Right renal cortex interstitium (tissue), 3 donors: ENCODE measurements at places on chromosomes 13 and 19. TPM values are rescaled to one million over a fixed set of nuclear protein-coding genes. Genes with fewer than 3 reads are reported as not detected.

GRCh38 chr19:32165141-32165540 is 180.3 kb upstream of the ZNF507 start:
- no peak for DNase-seq

- DNase-seq, result no peak
Measured at GRCh38 chr13:49311816-49312215, 64.1 kb downstream of the CDADC1 start.

- DNase-seq, result no peak
Measured at GRCh38 chr13:38210928-38211596, 138.6 kb upstream of the UFM1 start.

GRCh38 chr19:46180701-46181387 is 32.8 kb downstream of the IGFL2 start:
- no peak for DNase-seq

DNA sequence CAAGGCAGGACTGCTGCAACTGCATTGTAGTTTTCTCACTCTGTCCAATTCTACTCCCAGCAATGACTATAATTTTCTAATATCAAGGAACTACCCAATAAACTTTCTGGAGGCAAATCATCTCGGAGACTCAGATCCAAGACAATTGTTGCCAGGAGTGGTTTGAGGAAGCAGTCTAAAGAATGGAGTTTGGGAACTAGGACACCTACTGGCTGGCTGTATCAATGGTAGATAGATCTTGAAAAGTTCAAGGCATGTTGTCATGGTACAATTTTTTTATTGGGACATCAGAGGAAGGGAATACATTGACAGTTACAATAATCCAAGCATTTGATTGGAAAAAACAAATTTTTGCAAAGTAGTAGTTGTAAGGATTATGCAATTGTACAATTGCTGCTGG is 648.3 kb upstream of the SLITRK6 start:
- DNase-seq, result no peak

GRCh38 chr19:48986211-48986610 is 6.9 kb downstream of the GYS1 start:
- DNase-seq, result no peak

- DNase-seq, result no peak
Measured at GRCh38 chr13:27979765-27980279, 8.7 kb downstream of the URAD start.

- DNase-seq, result no peak
Measured at GRCh38 chr19:55097864-55098715, 19.3 kb downstream of the PPP1R12C start.

The ZNF132 gene
- polyA plus RNA-seq, result 16.8 TPM

The POLRMT gene
- 56.1 TPM for polyA plus RNA-seq

The SYNGR4 gene
- polyA plus RNA-seq, result 0.67 TPM
